Stimulated activated CD4-positive, alpha-beta T cell treated with anti-CD3 and anti-CD28 coated beads, Interleukin-4, amount 100 ng/mL, for 48 hours (primary cell): ENCODE measurements at places on chromosomes 16 and 17.

DNA sequence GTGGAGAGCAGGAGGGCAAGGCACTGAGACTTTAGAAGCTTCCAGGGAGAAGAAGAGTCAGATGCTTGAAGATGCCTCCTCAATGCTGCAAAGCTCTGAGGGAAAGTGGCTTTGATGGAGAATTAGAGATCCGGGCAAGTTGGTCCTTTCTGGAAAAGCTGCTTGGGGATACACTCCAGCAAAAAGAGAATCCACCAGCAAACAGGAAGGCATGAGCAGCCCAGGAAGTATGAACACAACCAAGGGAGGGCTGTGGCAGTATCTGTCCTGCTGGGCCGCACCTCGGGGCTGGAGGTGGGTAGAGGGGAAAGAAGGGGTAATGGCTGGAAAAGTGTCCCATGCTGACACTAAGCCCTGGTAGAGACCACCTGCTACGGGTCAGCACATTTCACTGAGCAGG is 5.3 kb downstream of the LMF1 start:
- DNase-seq, result no peak

DNA sequence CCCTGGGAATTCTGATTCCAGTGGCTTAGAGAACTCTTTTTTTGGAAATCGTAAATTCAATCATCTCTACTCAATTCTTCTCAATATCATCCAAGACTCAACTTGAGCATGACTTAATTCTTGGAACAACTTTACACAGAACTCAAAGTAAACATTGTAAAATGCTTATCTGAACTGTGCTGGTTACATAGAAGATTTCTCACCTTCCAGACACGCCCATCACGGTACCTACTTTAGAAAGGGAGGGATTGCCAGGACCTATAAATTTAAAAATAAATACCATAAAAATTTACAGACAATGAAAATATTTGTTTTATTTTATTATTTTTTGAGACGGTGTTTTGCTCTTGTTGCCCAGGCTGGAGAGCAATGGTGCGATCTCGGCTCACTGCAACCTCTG is 26.5 kb downstream of the MAP1LC3B start:
- no peak for DNase-seq

GRCh38 chr16:85253084-85253941 is 141.0 kb upstream of the CIBAR2 start:
- peak; percentile 45 for DNase-seq

DNA sequence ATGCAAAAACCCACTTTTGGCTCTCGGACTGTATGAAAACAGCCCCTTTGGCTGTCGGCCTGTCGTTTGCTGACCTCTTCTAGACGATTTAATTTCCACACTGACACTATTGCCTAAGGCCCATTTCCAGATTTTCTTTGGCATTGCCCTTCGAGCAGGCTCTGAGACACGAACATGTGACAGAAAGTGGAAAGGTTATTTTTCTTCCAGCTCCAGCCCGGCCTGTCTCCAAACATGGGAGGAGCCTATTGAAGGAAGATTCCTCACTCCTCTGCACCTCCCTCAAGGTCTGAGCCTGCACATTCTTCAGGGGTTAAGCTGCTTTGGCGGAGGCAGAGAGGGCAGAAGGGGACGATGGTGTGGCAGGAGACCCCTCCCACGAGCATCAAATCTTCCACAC is 85.9 kb upstream of the FOXF1 start:
- no peak for DNase-seq

DNA sequence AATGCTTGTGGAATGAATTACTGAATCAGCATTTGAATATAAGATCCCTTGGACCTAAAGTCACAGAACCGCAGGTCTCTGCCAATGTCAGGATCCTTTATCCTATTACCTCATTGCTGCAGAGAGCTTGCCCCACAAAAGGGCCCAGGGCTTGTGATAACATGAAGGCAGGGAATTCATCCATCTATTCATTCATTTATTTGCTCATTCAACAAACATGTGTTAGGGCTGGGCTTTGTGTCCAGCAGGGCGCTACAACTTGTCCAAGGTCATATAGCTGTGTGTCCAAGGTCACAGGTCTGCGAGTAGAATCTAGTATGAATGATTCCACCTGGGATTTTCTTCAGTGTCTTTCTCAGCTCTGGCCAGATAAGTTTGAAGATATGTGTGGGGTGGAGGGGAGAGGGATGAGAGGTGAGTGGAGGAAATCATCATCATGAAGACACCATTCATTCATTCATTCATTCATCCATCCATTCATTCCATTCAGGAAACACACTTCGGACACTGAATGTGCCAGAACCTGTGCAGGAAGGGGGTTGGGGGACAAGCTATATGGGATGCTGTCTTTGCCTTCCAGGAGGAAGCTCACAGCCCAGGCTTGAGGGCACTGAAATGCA is 1.3 kb upstream of the UNC45B start:
- no peak for DNase-seq

DNA sequence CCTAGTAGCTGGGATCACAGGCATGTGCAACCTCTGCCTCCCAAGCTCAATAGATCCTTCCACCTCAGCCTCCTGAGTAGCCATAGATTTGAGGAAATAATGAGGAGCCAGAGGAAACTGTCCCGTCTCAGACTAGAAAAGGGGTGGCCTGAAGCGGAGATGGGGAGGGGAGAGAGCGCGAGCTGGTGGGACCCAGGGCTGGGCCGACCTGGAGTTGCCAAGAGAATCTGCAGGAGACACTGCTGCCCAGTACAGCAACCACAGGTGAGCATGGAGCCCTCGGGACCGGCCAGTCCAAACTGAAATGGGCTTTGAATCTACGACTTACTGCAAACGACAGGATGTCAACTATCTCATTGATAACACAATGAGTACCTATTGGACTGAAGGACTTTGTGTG is 24.3 kb downstream of the CD300A start:
- no peak for DNase-seq

GRCh38 chr16:82302042-82302727 is 132.2 kb upstream of the MPHOSPH6 start:
- DNase-seq, result no peak

- DNase-seq, result peak; percentile 43
Observed at GRCh38 chr17:49361129-49361901, 735 bp downstream of the ZNF652 start.

GRCh38 chr17:18218756-18219415 is 6.5 kb upstream of the LLGL1 start:
- DNase-seq, result no peak

GRCh38 chr16:8862309-8863130 is 6.3 kb downstream of the CARHSP1 start:
- no peak for DNase-seq

- no peak for DNase-seq
Observed at GRCh38 chr17:46942441-46943217, 19.7 kb downstream of the GOSR2 start.

DNA sequence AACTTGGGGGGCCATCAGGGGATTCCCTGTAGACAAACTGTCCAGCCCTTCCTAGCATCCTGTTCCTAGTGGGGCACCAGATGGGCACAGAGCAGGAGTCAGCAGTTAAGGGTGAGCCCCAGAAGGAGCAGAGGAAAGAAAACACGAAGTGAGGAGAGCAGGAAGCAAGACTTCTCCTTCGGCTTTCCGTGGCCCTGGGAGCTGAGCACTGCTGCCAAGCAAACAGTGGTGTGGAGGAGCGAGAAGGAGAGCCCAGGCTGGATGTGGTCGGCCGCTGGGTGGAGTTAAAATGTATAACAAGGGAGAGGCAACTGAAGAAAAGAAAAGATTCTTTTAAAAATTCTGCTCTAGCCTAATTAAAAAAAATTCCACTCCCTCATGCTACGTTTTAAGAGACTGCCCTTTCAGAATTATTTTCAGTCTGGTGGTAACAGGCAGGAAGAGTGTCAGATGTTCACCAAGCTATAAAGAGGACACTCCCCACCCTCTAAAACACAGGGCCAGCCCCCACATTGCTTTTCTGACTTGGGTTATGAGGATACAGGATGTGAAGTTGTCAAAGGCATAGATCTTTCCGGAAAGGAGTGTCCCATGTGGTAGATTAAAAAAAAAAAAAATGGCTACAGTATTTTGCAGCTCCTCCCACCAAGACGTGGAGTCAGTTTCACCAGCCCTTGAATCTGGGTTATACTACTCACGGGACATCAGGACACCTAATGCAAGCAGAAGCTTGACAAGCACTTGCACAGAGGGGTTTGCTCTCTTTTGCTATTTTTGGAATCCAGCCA is 74.9 kb upstream of the ZFHX3 start:
- no peak for DNase-seq

DNA sequence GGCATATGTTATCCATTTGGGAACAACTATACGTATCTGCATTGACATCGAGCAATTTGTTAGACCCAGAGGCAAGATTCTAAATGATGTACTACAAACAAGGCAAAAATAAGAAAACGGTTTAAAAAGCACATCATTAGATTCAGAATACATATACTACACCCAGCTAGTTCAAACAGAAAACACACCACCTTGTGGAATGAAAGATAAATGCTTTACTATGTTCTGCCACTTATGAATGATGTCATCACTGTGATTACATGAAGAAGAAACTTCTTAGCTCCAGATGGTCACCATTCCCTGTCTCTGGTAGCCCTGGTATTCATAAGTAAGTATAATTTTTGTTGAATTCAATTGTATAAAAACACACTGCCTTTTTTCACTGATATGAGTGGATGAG is 7.8 kb downstream of the NACA2 start:
- DNase-seq, result no peak

DNA sequence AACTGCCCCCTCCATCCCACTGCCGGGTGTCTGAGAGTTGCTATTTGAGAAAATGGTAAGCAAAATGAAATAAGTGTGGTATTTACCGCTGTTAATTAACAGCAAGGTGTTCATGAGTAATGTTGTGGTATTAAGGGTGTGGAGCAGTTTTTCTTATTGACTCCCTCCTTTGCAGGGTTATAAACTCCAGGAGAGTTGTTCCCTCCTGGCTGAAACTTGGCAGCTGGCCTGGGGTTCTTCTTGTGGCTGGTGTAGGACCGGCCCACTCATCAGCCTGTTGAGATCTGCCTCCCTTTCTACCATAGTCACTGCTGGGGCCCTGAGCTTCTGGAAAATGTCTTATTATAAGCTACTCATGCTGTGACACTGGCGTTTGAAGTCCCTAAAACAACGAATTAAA is 128.6 kb downstream of the SOX9 start:
- no peak for DNase-seq

- no peak for DNase-seq
Observed at GRCh38 chr17:17624741-17625140, 33.2 kb upstream of the PEMT start.

DNA sequence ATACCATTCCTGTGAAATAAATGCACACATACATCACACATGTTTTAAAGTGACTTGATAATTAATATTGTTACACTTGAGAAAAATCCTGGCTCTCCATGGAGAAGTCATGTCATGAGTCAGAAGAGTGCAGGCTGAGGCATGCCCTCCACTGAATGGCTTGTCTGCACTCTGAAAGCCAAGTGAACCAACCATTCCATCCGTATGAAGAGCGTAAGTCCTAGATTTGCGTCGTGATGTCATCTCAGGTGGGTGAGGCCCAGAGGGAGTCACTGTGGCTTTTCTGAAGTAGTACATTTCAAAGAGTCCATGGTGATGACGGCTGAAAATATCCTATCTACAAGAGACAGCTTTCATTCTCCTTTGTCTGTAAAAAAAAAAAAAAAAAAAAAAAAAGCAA is 83.5 kb upstream of the IRX5 start:
- DNase-seq, result no peak

DNA sequence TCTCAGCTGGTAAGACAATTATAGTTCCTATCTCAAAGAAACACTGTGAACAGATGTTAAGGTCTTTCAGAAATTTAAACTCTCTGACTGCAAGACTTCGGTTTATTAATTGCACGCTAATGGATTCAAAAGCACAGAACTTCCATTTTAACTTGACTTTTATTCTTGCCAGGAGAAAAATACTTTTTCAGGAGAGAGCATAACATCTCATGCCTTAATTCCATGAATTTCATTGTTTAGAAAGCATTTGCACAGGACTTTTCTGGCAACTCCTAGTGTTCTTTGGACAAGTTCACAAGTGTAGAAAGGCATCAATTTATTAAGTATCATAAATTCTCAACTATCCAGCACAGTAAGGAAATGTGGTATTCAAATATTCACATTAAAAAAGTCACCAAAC is 22.4 kb downstream of the STX8 start:
- DNase-seq, result no peak

GRCh38 chr16:46859719-46860152 is 24.4 kb upstream of the GPT2 start:
- peak; percentile 46 for DNase-seq

DNA sequence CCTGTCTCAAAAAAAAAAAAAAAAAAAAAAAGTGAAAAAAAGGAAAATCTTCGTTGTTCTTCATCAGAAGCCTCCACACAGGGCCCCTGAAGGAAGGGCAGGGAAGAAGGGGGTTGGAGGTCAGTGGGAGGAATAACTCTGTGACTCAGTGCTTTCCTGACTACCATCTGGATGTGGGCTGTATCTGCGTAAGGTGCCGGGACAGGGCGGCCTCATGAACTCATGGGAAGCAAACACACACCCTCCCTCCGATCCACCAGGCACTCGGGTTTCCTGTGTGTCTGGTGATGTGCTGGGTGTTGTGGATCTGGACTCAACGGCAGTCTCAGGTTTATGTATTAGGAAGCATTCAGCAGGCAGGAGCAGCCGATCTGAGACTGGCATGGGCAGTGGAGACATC is 691.6 kb downstream of the WWOX start:
- no peak for DNase-seq

GRCh38 chr16:70589998-70590471 is 56.3 kb upstream of the IL34 start:
- DNase-seq, result no peak

DNA sequence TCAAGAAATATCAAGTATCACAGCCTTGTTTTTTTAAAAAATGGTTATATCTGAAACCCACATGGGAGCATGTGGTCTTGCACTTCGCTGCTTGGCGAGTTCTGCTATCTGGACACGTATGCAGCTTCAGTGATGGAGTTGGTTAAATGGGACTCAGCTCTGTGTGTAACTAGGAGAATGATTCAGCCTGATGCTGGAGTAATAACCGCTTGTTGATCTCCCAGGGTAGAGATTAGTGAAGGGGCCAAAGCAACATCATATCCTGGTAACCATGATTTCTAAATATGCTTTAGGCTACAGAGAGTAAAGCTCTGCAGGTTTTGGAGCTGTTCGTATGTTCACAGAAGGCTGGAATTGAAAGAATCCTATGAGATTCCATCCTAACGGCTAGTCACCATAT is 63.2 kb downstream of the IQCK start:
- no peak for DNase-seq

GRCh38 chr17:80006339-80006720 is 29.3 kb downstream of the TBC1D16 start:
- no peak for DNase-seq

DNA sequence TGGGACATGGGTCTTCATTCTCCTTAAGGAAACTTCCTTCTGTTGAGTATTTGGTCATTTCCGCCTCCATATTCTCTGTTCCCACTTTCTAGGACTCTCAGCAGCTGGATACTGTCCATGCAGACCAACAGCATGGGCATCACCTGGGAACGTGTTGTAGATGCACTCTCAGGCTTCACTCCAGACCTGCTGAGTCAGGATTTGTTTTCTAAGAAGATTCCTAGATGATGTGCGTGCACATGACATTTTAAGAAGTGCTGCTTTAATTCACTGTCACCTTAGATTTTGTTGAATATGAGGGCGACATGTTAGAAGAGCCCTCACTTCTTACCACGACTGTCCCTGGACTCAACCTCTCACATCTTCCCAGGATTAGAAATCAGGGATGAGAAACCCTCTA is 10.0 kb upstream of the SDK2 start:
- DNase-seq, result no peak

GRCh38 chr17:14833201-14833785 is 431.8 kb downstream of the PMP22 start:
- DNase-seq, result no peak
